ENCODE measurements at places on chromosomes 2 and 18.

DNA sequence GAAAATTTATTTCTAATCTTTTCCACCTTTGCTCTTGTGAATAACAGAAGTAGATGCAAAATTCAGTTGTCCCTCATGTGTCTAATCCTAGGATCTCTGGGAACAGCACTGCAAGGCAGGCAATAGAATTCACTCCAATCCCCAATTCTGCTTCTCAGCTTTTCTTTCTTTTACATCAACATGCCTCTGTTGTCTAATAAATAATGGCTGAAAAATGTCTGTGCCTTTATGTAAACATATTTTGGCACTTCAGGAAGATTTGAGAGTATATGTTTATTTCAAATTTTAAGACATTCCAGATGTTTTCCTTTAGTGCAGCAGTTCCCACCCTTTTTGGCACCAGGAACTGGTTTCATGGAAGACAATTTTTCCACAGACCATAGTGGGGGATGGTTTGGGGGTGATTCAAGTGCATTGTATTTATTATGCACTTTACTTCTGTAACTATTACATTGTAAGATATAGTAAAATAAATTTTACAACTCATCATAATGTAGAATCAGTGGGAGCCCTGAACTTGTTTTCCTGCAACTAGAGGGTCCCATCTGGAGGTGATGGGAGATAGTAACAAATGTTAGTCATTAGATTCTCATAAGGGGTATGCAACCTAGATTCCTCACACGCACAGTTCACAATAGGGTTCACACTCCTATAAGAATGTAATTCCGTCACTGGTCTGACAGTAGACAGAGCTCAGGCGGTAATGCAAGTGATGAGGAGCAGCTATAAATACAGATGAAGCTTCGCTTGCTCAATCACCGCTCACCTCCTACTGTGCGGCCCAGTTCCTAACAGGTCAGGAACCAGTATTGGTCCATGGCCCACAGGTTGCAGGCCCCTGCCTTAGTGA, 590.3 kb upstream of the CNTNAP5 start:
- no peak for DNase-seq

GRCh38 chr2:138564586-138565229, 63.1 kb downstream of the SPOPL start:
- DNase-seq, result no peak

GRCh38 chr2:240577281-240578109, 9.0 kb upstream of the CAPN10 start:
- no peak for DNase-seq

DNA sequence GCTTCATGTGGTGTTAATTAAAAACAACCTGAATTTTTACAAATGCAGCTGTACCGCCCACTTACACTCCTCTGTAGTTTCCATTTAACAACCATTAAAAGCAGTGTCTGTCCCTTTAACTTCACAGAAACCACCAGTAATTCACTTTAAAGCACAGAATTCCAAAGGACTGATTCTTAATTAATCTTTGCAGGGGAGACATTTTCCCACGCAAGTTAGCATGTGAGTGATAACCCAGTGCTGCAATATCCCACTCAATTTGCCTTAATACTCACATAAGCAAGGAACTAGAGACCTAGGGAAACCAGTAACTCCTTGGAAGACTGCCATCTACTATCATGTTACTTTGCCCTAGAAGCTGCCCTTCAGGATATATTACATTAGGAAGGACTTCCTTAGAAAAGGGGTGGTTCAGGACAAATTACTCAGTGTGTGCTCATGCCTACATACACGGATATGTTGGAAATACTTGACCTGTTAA, 102.3 kb downstream of the OSR1 start:
- DNase-seq, result no peak

GRCh38 chr2:151638191-151638933, 95.9 kb downstream of the NEB start:
- peak; percentile 21 for DNase-seq

DNA sequence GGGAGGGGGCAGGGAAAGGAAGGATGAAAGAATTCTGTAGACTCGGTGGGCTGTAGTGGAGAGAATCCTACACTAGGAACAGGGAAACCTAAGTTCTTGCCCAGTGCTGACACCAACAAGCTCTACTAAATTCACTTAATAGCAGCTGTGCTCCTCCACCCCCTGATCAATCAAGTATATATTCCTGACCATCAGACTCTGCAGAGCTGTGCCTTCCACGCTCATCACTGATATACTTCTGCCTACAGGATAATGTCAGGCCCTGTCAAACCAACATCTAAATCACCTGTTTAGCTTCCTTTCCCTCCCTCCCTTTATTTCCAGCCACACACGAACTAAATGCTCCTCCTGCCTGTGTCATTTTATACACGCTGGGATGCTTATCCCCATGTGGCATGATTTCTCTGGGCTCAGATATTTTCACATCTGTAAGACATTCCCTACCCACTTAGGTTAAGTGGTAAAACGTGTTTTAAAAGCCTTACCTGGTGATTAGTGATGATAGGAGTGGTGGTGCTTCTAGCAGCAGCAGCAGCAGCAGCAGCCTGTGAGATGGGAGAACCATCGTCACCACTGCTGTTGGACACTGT, 301.9 kb downstream of the LRRTM1 start:
- DNase-seq, result no peak

DNA sequence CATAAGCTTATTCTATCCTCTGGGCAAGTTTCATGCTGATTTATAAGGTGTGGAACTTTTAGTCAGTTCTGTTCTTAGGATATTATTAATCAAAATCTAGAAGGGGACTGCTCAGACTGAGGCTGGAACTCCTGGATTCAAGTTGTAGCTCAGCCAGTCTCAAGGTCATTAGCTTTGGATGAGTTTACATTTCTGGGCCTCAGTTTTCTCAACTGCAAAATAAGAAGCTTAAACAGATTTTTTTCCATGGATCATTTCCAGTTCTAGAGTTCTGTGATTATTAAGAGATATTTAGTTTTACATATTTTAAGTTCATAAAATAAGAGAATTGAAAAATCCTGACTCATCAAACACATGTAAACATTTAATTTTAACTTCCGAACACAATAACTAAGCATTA, 442.5 kb upstream of the PKDCC start:
- no peak for DNase-seq

Measured in stimulated activated CD4-positive, alpha-beta T cell treated with anti-CD3 and anti-CD28 coated beads, Interleukin-4, amount 100 ng/mL, for 24 hours (primary cell).